Ascending aorta (tissue), 2 donors: ENCODE measurements at places on chromosomes 2 and 18. TPM values are rescaled to one million over a fixed set of nuclear protein-coding genes. Genes with fewer than 3 reads are reported as not detected.

Gene NEMP2
- total RNA-seq: 0.43 TPM

Gene DYSF
- total RNA-seq: 58.3 TPM

Gene HOXD4
- total RNA-seq: 13.6 TPM

Gene SOCS6
- 5.5 TPM for total RNA-seq

Gene CPO
- not detected for total RNA-seq

Gene IL1F10
- not detected for total RNA-seq

Gene ANO7
- total RNA-seq: 0.43 TPM

Gene VWC2L
- total RNA-seq: not detected

- DNase-seq: no peak
Observed at GRCh38 chr2:166134252-166135151, 6.7 kb upstream of the SCN1A start.

DNA sequence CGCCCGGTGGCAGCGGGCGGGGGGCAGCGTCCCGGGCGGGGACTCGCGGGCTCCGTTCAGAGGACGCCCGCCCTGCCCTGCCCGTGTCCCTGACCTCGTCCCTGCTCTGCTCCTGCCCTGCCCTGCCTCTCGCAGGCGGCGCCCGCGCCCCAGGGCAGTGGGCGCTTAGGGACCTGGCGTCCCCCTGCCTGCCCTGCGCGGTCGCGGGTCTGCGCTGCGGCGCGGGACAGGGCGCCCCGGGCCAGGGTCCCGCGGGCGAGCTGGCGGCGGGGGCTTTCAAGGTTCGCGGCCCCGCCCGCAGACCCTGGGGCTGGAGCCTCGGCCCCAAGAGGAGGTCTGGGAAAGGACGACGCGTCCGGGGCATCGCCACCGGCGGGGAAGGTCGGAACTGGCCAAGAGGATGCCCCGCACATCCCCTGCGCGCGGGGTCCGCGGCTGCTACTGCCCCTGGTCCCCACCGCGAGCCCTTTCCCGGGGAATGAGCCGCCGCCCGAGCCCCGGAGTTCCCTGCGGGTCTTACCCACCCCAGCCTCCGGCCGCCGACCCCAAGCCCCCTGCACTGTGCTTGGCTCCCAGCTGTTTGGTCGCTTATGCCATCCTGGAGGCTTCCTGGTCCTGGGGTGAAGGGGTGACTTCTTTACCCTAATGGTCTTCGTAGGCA lies 679 bp downstream of the RNF144A start:
- no peak for DNase-seq

DNA sequence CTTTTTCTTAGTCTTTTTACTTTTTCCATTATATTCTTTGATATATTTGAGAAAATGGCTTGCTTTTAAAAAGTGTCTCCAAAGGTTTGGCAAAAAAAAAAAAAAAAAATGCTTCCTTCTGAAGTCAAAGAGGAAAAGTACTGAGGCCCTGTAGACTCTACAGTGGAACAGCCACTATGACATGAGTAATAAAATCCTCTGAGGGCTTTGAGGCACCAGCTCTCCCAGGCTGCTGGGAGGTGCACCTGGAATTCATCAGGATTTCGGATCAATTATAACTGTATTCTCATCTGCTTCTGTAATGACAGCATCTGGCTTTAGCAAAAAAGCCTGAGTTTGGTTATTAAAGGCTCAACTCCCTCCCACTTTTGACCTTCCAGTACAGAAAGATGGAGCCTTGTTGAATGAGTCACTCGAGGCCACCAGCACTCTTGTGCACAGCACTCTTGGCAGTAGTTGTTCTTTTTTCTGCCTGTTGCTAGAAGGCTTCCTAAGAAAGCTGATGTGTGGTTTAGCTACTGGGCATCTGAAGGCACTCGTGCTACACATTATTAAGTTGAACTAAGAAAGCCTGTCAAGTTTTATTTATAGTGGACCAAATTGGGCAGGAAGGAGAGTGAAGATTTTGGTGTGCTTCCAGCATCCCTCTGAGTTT lies 131.3 kb downstream of the PRPF40A start:
- peak; percentile 74 for DNase-seq

DNA sequence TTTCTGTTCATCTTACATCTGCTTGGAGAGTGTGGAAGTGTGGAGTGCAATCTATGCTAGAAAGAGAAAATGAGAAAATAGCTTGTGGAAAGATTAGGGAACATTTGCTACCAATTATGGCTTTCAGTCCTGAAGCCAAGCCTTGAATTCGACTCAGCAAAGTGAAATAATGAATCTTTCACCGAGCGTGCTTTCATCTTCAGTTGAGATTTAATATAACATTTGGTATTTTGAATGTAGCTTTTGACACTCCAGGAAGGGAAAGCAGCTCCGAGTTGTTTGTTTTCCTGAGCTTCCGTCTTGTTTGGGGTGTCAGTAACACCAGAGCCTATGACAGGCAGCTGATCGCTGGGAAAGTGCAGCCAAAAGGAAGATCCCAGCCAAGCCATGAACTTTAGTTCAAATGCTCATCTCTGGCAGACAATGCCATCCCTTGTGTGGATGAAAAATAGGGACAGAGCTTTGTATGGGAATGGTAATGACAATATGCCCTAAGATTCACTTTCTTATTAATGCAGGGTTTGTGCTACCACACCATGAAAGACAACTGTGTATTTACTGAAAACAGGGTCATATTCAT lies 25.0 kb upstream of the PHLPP1 start:
- no peak for DNase-seq

- no peak for DNase-seq
Observed at GRCh38 chr2:5121642-5122041, 570.5 kb upstream of the SOX11 start.

- no peak for DNase-seq
Observed at GRCh38 chr2:58055033-58055786, 8.6 kb downstream of the VRK2 start.

- DNase-seq: no peak
Observed at GRCh38 chr18:2049986-2050385, 521.3 kb downstream of the METTL4 start.

- no peak for DNase-seq
Observed at GRCh38 chr2:216078776-216079175, 2.8 kb downstream of the PECR start.

DNA sequence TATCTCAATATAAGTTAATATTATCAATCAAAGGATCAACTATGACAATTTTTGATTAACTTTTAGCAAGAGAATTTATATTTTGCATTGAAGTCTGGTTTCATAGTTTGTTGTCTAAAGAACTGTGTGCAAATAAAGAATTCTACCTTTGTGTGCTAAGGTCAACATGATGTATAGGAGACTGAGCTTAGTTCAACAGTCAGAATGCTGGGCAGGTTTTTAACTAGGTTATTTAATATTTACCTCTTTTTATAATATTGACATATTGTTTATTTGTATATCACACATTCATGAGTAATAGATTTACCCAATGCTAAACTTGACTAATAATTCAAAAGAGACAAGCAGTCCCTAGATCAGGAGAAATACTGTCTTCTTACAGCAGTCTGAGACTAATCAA lies 831.4 kb downstream of the DSC3 start:
- no peak for DNase-seq

- DNase-seq: no peak
Observed at GRCh38 chr2:189995679-189996078, 66.8 kb downstream of the MSTN start.

DNA sequence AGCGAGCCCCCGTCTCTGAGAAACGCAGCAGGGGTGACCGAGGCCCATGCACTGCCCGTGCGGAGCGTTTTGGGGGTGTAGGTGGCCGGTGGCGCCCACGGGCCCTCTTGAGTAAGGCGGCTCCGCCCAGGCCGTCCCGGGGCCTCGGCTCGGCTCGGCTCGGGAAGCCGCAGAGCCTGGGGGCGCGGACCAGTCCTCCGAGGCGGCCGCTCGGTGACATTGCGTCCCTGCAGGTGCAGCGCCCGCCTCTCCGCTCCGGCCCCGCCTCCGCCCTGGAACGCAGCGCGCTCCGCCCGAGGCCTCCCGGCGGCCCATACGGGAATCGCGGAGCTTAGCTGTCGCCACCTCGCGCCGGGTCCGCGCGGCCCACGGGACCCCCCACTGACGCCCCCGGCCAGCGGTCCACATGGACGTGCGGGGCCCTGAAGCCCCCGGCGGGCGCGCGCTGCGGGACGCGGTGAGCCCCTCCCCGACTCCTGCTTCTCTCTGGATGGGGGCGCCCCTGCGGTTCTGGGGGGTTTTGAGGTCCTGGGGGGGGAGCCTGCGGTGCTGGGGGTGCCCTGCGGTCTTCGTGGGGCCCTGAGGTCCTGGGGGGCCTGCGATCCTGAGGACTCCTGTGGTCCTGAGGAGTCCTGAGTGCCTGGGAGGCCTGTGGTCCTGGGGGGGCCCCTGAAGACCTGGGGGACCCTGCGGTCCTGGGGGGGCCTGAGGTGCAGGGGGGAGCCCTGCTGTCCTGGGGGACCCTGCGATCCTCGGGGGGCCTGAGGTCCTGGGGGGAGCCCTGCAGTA lies at the start of gene HSBP1L1:
Gene HSBP1L1 (plus strand): TSS at position 314 of the 789 bp plus-strand sequence. CDS start 93 bp downstream, at position 407.
- no peak for DNase-seq

DNA sequence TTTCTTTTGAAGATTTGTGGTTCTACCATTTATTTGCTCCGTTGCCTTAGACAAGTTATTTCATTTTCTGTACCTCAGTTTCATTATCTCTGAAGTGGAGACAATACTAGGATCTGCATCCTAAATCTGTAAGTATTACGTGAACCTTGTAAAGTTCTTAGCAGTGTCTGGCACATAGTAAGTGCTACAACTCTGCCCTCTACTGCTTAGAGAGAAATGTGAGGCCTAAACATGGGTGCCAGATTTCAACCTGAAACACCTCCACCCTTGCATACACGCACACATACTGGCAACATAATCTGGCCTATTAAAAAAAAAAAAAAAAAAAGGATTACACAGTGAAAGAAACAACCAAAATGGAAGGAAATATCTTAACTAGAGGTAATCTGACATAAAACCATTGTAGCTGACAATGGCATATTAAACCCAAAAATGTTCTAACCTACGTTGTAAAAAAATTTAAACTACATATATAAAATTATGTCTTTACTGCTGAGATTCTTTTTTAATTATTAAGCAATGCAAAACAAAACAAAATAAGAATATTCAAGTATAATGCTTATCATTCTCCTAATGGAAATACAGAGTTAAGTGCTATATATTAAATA lies 132.6 kb downstream of the MAP2 start:
- DNase-seq: no peak

- DNase-seq: no peak
Observed at GRCh38 chr18:38427736-38428135, 862.1 kb upstream of the CELF4 start.

GRCh38 chr18:42082415-42083234 lies 127.6 kb downstream of the PIK3C3 start:
- DNase-seq: no peak

- no peak for DNase-seq
Observed at GRCh38 chr2:114261366-114261765, 181.1 kb upstream of the DPP10 start.

GRCh38 chr2:68362069-68362468 lies 3.0 kb upstream of the PLEK start:
- no peak for DNase-seq

- DNase-seq: no peak
Observed at GRCh38 chr2:18829976-18830375, 240.6 kb upstream of the NT5C1B start.

GRCh38 chr2:62186156-62186905 lies 9.6 kb upstream of the B3GNT2 start:
- no peak for DNase-seq

GRCh38 chr2:46187112-46187618 lies 110.0 kb upstream of the EPAS1 start:
- no peak for DNase-seq

GRCh38 chr2:240450532-240451107 lies 15.2 kb downstream of the GPC1 start:
- DNase-seq: no peak

GRCh38 chr18:518081-518480 lies 17.6 kb upstream of the COLEC12 start:
- no peak for DNase-seq

DNA sequence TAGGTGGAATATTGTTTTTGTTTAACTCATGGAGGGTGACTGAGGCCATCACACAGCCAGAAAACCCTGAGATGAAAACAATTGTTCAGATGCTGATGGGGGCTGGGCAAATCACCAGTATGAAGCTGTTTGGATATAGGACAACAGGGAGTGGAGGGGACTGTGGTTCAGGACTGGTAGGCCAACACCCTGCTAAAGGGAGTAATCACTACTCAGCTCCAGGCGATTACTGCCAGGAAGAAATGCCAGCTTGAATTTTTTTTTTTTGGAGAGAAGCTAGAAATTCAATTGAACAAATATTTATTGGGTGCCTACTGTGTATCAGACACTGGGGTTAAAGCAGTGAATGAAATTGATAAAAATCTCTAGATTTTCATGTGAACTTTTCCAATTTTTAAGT lies 37.4 kb downstream of the TNP1 start:
- DNase-seq: no peak

DNA sequence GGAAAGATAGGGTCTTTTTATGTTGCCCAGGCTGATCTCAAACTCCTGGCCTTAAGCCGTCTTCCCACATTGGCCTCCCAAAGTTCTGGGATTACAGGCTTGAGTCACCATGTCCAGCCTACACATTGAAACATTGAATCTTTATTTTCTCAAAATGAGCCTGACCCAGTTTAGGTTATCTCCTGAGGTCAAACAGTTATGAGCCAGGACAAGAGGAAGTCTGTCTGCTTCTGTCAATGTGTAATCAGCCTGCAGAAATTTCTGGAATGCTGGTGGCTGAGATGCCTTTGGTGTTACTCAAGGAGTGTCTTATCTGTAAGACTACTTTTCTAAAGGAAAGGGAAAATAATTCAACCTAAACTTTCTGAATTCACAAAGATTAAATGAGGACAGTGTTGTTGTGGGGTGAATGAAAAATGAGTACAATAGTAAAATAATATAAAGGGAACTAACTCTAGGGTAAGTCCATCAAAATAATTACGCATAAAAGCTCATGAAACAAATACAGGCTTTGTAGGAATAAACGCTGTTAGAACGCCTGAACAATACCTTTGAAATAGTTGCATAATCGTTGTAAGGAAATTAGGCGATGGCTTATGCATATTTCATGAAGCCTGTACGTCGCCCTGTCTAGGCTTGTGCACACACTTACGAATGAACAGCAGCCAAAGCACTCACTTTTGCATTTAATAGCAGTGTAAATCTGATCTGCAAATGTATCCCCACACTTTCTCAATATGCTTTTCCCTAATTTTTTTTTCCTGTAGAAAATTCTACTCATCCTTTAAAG lies 260.8 kb downstream of the RDH14 start:
- DNase-seq: no peak

DNA sequence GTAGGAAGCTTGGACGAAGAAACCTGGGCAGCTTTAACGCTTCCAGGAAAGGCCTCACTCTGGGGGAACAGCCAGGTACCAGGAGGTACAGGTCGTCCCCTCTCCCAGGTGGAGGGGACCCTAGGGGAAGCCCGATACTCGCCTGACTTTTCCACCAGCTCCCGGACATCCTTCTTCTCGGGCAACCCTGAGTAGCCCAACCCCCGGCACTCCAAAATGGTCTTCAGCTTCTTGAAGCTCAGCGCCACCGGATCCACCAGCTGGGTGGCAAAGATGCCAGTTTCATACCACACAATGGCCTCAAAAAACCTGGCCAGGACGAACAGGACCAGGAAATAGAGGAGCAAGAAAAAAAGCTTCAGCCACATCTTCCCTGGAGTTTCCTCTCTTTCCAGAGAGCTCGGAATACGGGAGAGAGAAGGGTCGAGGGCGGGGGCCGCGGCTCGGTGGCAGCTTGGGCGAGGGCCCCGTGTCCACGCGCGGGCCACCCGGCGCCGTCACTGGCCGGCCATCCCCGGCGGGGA lies 1.1 kb downstream of the RNF103 start:
- DNase-seq: no peak
